ENCODE measurements at places on chromosomes 4 and X.

- DNase-seq, result no peak
Observed at GRCh38 chr4:4284827-4285618, 4.9 kb downstream of the LYAR start.

DNA sequence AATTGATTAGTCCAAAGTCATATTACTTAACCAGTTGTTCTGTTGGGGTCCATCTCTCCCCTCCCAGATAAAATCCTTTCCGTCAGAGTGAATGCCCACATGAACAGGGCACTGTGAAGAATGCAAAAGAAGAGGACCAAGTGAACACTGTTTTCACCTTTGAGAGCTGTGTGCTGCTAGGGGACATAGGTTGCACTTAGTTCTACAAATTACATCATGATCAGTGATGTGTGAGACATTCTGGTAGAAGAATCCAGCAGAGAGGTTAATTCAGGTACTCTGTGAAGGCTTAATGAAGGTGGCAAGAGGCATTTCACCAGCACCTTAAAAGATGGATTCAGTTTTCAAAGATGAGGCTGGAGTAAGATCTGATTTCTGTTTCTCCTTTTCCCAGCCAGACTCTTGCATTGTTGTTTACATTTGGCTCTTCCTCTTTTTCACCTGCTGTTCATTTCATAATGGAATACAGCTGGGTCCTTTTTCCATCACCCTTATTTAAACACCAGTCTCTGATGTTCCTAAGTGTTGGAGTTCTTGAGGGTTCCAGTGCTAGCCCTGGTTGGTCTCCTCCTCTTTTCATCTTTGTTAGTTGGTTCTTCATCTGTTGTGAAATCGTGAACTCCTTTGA lies 10.9 kb downstream of the GAB1 start:
- DNase-seq, result no peak

DNA sequence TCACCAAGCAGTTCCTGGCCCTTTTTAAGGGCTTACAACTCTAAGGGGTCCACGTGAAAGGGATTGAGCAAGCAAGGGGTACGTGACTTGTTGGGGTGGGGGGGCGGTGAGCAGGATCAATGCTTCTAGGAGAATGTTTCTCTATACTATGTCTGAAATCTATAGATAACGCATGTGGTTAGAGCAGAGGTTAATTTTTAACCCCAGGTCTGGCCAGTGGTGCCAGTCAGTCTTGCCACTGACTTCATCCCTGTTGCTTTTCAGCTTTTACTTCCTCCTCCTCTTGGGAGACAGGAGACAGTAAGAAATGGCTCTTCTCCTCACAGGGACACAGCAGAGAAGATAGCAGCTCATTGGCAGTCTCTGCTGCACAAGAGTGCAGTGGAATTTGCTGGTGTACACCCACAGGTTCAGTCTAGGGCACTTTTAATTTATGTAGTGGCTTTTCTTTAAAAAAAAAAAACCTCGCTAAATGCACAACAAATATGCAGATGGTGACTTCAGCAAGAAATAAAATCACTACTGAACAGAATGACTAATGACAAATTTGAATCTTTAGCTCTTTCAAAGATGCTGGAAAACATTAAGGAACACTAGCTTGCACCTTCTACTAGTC lies 190.5 kb downstream of the CCNG2 start:
- DNase-seq, result no peak

GRCh38 chr4:181564625-181565024 lies 678.6 kb upstream of the TENM3 start:
- DNase-seq, result no peak

DNA sequence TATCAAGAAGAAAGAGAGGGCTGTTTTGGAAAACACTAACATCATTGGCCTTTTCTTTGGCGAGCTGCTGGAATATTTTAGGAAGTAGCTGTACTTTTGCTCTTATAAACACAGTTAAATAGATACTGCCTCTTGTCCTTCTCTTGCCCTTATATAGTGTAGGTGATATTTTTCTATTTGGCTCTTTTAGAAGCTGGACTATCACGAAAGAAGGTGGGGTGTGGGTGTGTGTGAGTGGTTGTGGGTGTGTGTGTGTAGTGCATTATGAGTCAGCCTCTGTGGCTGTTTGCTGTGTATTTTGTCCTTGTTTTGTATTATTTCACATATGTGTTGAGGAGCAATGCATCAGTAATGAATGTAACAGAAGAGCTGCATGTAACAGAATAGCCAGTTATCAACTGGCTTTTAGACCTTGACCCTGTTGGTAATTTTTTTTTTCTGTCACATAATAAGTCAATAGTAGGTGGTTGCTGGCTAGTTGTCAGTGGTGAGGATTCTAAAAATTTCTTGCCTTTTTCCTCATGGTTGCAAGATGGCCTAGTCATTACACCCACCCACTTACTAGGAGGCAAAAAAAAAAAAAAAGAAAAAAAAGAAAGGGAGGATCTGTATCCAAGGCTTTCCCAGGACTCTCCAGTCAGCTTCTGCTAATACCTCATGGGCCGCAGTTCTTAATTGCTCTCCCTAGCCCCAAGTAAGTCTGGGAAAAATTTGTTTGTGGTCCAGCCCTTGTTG lies 23.8 kb downstream of the ARHGAP10 start:
- no peak for DNase-seq

GRCh38 chr4:147826288-147826646 lies 94.4 kb downstream of the ARHGAP10 start:
- no peak for DNase-seq

GRCh38 chr4:48664938-48665337 lies 115.1 kb downstream of the FRYL start:
- DNase-seq, result no peak

- no peak for DNase-seq
Observed at GRCh38 chr4:169984173-169984572, 42.0 kb downstream of the MFAP3L start.

DNA sequence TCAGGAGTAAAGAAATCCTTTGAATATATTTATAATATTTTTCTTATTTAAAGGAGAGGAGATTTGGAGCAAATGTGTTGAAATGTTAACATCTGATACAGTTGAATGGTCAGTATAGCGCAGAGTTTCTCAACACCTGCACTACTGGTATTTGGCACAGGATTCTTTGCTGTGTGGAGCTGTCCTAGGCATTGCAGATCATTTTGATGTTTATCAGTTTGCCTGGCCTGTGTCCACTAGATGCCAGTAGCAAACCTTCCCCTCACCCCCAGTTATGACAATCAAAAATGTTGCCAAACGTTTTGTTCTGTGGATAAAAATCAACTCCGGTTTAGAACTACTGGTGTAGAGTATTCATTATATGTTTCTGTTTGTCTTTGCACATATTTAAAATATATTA lies 765.3 kb upstream of the SLIT2 start:
- DNase-seq, result no peak

GRCh38 chr4:147492761-147493160 lies 11.9 kb downstream of the EDNRA start:
- DNase-seq, result no peak

DNA sequence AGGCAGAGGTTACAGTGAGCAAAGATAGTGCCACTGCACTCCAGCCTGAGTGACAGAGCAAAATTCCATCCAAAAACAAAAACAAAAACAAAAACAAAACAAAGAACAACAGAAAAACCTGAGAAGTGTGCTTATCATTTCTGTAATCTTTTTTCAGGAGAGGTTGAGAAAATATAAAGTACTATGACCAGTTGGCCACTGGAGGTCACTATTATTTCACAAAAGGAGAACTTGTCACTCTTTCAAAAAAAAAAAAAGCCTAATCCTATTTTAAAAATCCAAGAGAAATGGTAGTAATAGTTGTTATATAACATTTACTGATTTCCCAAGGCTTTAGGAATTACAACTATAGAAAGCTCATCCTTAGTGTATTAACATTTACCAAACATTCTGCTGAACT lies 24.9 kb upstream of the RNF150 start:
- DNase-seq, result no peak

DNA sequence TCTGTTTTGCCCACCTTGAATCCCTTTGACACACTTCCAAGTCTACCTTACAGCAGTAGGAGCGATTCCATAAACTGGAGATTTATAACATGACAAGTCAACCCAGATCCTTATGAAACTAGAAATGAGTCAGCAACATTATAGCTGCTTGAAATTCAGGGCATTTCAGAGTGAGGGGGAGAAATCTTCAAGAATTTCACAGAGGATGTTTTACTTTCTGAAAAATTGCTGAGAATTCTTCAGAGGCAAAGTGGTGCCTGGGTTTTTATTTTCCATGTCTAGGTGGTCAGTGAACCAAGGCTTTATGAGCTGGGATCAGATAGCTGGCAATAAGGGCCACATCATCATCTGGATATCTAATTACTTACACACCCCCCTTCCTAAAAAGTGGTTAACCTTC lies 119.8 kb downstream of the PPARGC1A start:
- DNase-seq, result no peak

DNA sequence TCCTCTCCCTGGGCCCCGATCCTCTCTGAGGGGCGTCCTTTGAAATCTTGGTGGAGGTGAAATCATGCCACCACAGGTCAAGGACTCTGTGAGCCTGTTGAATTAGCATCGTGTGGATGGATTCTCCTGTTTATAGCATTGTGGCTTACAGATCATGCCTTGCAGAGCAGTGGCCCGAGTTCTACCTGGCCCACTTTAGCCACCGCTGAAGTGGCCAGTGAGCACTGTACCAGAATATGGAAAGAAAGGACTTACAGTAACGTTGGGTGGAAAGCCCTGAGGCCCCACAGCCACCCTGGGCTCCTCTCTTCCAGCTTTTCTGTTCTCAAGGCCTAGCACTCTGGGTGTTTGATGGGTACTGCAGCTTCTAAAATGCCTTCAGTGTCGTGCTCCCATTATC lies 35.3 kb downstream of the NPFFR2 start:
- no peak for DNase-seq

- no peak for DNase-seq
Observed at GRCh38 chr4:100486496-100486895, 31.3 kb downstream of the EMCN start.

- DNase-seq, result no peak
Observed at GRCh38 chr4:145944886-145945285, 6.3 kb upstream of the ZNF827 start.
